Amniotic epithelial cell (primary cell): ENCODE measurements at places on chromosomes 2 and 18.

- no peak for DNase-seq
These were observed 850.7 kb downstream of the CPS1 start for GRCh38 chr2:211407076-211407475.

- DNase-seq = no peak
These were observed 83.2 kb downstream of the BCL2 start for GRCh38 chr18:63236406-63236805.

DNA sequence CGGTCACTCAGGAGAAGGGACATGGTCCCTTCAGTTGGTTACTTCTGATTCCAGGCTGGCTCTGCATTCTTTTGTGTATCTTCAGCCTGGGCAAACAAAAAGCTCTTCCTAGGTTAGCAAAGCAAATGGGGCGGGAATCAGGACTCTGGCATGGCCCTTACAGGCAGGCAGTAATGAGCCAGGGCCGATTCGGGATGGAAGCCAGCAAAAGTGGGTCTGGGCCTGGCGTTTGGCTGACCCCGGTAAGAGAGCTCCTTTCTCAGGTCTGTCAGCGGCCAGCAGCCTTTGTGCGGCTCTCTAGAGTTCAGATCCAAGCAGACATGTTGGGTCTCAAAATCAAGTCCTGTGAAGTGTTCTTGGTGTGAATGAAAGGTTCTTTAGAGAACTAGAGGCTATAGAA is 81.5 kb upstream of the EML6 start:
- no peak for DNase-seq

GRCh38 chr2:30620102-30620501 is 173.1 kb downstream of the LCLAT1 start:
- no peak for DNase-seq

- DNase-seq = no peak
These were observed 111.1 kb downstream of the PXDN start for GRCh38 chr2:1633092-1633671.
